ENCODE measurements at places on chromosomes 6 and 20.

GRCh38 chr6:23705697-23706096 lies 420.3 kb upstream of the NRSN1 start:
- DNase-seq = no peak

- DNase-seq = no peak
These were observed 46.4 kb upstream of the SMOC2 start for GRCh38 chr6:168394606-168395005.

DNA sequence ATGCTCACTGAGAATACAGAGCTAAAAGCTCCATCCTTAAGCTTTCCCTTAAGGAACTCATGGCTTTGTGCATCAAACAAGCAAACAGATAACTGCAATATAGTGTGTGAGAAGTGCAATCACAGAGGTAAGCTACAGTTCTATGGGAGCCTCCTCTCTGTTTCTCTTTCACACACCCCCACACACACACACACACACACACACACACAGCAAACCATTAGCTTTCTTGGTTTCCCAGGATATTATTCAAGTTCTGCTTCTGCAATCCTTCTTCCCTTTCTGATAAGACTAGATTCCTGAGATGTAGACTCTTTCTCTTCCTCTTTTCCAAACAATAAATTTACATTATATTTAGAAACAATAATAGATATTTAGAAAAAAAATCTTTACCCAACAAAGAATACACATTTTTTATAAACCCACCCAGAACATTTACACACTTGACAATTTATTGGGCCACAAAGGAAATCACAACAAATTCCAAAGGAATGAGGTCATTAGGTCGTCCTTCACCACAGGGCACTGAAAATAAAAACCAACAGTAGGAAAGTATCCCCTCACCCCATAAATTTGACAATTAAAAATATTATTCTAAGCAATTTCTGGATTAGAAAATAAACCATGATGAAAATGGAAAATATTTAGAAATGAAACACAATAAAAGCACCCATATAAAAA lies 9.3 kb upstream of the GFOD1 start:
- peak; percentile 30 for DNase-seq

DNA sequence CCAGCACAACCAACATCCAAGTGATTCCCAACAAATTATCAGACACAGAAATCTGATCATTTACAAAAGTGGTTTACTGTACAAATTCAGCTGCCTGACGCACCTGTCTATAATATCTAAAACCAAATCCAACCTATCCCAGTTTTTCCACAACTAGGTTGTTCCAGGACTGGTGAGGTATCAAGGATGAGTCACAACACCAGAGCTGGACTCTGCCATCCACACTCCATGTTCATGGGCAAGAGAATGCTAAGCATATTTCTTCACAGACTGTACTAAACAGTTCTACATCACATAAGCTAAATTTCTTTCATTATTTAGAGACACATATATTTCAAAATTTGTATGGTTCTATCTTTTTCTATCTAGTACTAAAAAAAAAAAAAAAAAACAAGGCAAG lies 141.6 kb downstream of the BTBD9 start:
- DNase-seq = no peak

DNA sequence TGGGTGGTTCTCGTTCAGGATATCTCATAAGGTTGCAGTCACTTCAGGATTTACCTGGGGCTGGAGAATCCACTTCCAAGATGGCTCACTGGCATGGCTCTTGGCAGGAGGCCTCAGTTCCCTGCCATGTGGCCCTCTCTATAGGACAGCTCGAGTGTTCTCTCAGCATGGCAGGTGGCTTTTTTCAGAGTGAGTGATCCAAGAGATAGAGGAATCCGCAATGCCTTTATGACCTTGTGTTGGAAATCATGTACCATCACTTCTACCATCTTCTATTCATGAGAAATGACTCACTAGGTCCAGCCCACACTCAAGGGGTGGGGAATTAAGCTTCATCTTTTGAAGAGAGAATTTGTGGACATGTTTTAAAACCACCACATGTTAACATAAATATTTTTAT lies 37.8 kb downstream of the PPP1R16B start:
- DNase-seq = no peak

- peak; percentile 82 for DNase-seq
These were observed 182.3 kb downstream of the SASH1 start for GRCh38 chr6:148524976-148525375.

DNA sequence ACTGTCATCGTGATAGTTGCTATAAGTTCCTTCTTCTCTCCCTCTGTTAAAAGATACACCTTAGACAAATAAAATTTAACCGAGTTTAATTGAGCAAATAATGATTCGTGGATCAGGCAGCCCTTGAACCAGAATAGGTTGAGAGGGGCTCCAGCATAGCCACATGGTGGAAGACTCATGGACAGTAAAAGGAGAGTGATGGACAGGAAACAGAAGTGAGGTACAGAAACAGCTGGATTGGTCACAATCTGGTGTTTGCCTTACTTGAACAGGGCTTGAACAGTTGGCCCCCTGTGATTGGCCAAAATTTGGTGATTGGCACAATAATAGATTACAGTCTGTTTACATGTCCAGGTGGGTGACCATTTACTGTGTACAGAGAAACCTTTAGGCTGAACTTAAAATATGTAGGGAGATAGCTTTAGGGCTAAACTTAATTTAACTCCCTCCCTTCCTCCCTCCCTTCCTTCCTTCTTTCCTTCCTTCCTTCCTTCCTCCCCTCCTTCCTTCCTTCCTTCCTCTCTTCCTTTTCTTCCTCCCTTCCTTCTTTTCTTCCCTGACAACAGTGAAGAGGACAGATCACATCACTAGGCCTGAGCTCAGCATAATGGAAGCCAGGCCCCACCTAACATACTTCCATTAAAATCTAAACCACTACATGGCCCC lies 531.8 kb upstream of the JARID2 start:
- DNase-seq = no peak

- DNase-seq = no peak
These were observed 127.7 kb downstream of the ALDH8A1 start for GRCh38 chr6:134821928-134822864.

GRCh38 chr6:43268355-43268700 lies 25.0 kb downstream of the TTBK1 start:
- no peak for DNase-seq

- no peak for DNase-seq
These were observed 23.3 kb upstream of the CST1 start for GRCh38 chr20:23774081-23774480.

DNA sequence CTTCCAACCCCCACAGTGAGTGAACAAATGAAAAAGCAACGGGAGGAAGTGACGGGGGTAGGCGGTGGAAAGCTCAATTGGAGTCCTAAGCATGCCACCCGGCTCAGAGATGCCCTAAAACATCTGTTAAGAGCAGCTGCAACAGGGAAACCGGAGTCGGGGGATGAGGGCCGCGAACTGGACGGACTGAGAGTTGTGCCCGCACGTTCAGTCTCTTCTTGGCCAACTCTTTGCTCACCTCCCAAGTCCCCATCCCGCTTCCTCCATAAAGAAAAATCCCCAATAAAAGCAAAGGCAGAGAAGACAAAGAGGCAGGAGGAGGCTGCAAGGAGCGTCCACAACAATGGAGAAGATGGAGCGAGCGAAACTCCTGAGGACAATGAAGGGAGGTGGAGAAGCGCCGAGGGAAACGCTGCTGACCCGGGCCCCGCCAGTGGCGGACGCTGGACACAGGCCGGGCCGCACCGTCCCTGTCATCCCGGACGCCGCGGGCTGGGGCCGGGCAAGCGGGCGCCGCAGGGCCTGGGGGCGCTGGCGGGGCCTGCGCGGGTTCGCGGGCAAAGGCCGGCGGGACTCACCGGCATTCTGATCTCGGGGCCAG lies 600 bp downstream of the SEC63 start:
- DNase-seq = peak; percentile 75

DNA sequence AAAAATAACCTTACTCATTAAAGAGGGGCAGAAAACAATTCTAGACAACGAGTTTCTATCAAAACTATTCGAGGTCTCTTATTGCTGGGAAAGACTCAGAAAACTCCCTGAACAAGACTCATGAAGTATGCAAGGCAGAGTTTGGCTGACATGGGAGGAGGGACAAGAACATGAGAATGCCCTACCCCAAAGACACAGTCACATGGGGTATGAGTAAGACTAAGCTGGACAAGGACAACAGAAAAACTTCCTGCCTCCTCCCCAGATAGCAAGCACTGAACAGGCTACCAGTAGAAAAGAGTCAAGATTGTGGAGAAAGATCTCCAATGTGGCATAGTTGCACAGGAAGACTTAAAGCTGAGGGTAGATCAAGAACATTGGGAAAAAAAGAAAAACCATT lies 39.7 kb upstream of the PHIP start:
- DNase-seq = no peak

DNA sequence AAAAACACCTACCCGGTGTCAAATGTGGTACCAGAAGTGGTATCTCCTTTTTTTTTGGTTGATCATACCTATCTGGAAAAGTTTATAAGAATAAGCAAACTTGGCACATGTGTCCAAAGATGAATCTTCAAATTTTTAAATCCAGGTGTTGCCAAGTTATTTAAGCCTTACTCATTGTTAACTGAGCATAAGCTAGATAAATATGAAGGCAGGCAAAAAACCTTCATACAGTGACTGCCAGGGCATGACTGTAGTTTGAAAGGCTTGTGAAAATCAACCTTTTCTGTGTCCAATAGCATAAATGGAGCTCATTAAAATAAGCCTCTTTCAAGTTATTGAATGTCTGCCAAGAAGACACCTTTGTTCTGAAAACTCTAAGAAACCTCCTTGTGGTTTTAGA lies 699.2 kb downstream of the DOK5 start:
- DNase-seq = no peak

DNA sequence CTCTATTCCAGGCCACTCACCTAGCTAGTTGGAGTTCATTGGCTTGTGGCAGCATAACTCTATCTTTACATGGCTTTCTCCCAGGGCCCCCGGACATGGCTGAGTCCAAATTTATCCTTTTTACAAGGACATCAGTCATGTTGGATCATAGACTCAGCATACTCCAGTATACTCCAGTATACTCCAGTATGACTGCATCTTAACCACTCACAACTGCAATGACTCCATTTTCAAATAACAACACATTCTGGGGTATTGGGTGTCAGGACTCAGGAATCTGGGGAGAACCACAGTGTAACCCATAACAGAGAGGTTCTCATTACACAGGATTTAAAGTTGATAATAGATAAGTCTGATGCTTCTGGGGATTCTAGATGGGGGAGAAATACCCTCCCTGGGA lies 53.8 kb upstream of the TSHZ2 start:
- no peak for DNase-seq

DNA sequence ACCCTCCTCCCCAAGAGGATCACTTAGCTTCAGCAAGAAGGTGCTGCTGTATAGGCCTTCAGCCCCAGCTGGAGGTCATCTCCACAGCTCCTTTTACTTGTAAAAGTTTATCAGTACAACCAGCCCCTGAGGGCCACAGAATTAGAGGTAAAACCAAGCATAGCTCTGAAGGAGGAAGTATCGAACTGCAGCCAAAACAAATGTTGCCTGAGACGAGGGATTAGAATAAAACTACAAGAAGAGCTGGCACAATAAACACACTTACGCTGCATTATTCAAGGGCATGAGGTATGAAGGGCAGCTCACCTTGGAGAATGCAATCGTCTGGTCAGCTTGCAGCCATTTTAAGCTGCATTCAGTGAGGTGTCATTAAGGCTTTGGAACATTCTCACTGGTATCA lies 21.1 kb upstream of the FOXQ1 start:
- DNase-seq = no peak

GRCh38 chr6:158040804-158041347 lies 59.2 kb downstream of the SYNJ2 start:
- no peak for DNase-seq

- DNase-seq = peak; percentile 52
These were observed at the start of gene RAET1L for GRCh38 chr6:150025201-150025917. Gene RAET1L, minus strand, starts transcription at chr6:150025532. Its CDS starts 61 bp downstream, at chr6:150025471.

DNA sequence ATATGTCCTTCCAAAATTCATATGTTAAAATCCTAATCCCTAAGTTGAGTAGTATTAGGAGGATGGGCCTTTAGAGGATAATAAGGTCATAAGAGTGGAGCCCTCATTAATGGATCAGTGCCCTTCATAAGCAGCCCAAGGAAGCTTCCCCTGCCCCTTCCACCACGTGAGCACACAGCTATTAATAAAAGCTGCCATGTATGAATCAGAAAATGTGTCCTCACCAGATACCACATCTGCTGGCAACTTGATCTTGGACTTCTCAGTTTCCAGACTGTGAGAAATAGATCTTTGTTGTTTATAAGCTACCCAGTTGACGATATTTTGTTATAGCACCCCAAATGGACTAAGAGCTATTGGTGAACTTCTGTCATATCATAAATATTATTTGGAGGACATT lies 207.7 kb upstream of the HDDC2 start:
- no peak for DNase-seq

GRCh38 chr6:40583709-40584108 lies 3.5 kb downstream of the LRFN2 start:
- DNase-seq = no peak

- no peak for DNase-seq
These were observed 161.9 kb downstream of the DST start for GRCh38 chr6:56480654-56481337.

- DNase-seq = no peak
These were observed 35.2 kb downstream of the ILRUN start for GRCh38 chr6:34661357-34661756.

DNA sequence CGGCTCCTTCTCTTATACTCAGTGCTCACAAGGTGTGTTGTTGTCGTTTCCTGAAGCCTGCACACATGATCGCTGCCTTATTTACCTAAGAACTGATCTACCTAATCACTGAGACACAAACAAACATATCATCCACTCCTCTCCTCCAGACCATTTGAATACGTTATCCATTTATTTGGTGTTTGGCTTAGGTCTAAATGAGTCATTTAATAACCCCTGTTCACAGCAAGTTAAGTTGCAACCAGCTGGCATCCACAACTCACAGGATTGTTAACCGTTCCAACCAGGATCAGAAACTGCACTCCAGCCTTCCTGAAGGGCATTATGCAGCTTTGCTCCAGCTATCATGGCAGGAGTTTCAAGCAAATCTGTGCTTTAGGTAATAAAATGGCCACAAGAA lies 511.1 kb upstream of the MAP3K7 start:
- DNase-seq = no peak
